ENCODE measurements at places on chromosomes 2 and 18.

- DNase-seq: no peak
These were observed 58.5 kb downstream of the BCL2 start for GRCh38 chr18:63261029-63261428.

DNA sequence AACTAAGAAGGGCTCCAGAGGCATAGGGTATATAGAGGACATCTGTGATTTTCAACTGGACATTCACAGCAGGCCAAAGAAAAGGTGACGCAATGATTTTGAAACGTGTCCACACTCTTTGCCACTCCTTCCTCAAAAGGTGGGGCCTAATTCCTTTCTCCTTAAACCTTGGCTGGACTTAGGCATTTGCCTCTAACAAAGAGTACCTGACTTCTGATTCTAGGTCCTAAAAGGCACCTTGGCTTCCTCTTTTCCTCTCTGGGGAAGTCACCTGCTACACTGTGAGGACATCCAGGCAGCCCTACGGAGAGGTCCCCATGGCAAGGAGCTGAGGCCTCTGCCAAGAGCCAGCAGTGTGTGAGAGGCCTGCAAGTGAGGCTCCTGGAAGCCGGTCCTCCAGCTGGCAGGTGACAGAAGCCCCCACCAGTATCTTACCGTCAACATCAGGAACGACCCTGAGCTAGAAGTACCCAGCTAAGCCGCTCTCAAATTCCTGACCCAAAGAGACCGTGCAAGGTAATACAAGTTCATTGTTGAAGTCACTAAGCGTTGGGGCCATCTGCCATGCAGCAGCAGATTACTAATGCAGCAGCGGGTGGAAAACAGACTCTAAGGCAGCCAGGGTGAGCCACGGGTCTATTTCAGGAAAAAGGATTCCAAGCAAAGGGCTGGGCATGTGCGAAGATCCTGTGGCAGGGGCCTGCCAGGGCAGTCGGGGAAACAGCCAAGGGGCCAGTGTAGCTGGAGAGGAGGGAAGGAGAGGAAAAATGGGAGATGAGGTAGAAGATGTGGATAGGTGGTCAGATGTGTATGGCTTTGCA lies 7.4 kb upstream of the HES6 start:
- DNase-seq: no peak

- no peak for DNase-seq
These were observed 99.6 kb upstream of the LHCGR start for GRCh38 chr2:48855142-48855541.

GRCh38 chr2:162092008-162092390 lies 18.0 kb upstream of the DPP4 start:
- no peak for DNase-seq

Measured in activated CD4-positive, alpha-beta T cell treated with anti-CD3 and anti-CD28 coated beads, Interleukin-2, amount 50 U/mL, for 16 hours (primary cell).